ENCODE measurements at places on chromosomes 12 and 14.
A peak's percentile ranks its signal among the peaks of the same experiment; 100 is the strongest.

- DNase-seq: peak; percentile 41
These were observed 625 bp upstream of the ARHGAP5 start for GRCh38 chr14:32076278-32077080.

DNA sequence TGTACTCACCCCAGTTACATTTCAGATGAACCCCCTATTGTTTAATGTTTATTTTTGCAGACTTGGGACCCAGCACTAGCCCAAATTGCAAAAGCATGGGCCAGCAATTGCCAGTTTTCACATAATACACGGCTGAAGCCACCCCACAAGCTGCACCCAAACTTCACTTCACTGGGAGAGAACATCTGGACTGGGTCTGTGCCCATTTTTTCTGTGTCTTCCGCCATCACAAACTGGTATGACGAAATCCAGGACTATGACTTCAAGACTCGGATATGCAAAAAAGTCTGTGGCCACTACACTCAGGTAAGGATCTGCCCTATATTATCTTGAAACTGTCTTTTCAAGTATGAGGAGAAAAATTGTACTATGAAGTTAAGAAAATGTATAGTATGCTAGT is 1.2 kb downstream of the GLIPR1 start:
- no peak for DNase-seq

- no peak for DNase-seq
These were observed 58.1 kb upstream of the DHRS4 start for GRCh38 chr14:23895480-23895879.

DNA sequence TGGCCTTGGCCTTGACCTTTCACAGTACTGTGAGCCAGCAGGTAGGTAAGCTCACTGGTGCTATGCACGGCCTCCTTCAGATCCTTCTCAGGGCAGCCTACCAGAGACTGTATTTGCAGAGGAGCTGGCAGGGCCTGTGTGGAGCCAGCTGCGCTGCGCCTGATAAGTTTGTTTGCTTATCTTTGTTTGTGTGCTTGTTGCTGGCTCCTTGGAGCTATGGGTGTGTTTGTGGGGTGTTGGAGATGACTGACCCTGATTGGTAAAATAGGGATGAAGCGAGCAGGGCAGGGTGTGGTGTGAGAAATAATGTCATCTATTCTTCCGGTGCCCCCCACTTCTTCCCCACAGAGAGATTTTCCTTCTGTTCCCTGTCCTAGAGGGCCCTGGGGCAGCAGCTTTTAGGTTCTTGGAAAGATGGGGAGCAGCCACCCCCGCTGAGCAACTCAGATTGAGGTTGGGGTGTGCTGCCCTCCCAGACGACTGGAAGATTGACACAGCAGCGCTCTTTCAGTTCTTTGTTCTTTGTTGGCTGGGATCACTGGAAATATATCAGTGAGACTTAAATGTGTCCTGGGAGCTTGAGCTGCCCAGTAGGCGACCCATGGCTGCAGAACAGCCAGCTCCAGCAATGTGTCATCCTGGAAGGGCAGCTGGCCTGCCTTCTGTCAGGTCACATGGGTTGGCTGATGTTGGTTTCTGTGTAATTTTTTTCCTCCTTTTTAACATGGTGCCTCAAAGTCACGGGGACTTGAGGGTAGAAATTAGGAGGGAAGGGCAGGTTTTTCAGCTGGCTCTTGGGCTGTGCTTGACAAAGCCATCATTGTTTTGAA is 19.6 kb downstream of the MLXIP start:
- DNase-seq: no peak

- DNase-seq: no peak
These were observed 49.7 kb downstream of the DAAM1 start for GRCh38 chr14:59238216-59238615.

GRCh38 chr14:36512585-36513003 is 7.4 kb downstream of the NKX2-1 start:
- no peak for DNase-seq

GRCh38 chr14:100806386-100806785 is 19.5 kb upstream of the MEG3 start:
- no peak for DNase-seq

- no peak for DNase-seq
These were observed 229.6 kb upstream of the DIO3 start for GRCh38 chr14:101331661-101332169.

GRCh38 chr14:24700511-24700910 is 66.5 kb upstream of the GZMB start:
- DNase-seq: no peak

DNA sequence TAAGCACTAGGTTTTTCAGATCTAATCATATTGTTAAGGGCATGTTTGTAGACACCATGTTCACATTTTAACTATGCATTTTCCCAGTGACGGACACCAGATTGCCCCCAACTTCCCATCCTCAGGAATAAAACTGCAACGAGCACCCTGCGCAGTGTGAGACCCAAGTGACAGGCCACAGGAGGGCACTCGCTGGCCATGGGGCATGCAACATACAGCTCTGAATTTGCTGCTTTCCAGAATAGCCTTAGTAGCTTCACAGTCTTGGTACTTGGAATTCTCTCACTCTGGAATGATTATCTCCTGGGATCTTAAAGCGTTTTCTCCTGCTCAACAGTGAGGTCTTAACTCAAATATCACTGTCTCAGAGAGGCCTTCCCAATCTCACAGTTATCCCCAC is 972 bp upstream of the DDX47 start:
- no peak for DNase-seq

GRCh38 chr12:56462565-56462964 is 5.8 kb upstream of the SPRYD4 start:
- DNase-seq: no peak

DNA sequence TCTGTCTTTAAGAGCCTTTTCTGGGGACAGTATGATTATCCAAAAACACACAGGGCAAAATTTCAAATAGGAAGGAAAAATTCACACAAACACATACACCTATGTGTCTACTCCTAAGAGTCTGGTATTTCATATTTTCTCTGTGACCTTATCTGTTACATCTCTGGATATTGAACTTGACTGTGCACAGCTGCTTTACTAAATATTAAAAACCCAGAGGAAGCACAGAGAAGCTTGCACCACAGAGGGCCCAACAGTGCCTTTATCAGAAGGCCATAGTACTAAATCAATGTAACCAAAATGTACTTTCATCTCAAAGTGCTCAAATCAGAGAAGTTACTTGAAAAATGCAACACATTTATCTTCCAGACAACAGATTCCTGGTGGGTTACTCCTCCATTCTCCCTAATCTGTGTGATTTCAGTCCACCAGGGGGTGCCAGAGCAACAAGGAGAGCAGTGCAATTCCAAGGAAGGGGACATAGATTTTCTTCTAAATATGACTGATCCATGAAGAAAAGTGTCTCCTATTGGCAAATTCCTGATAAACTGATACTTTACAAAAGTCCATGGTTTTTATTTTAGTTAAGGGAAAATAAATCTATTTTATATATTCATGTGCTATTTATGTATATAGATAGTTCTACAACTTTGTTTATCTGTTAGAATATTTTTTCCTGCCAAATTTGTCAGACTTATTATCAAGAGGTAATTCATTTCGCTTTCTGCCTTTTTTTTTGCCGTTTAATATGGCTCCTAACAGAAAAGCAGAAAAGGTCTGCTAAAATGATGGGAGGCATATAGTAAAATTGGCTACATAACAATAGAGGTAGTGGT is 617.6 kb downstream of the LRFN5 start:
- no peak for DNase-seq

GRCh38 chr14:74257941-74258763 is 18.9 kb downstream of the VSX2 start:
- DNase-seq: no peak

DNA sequence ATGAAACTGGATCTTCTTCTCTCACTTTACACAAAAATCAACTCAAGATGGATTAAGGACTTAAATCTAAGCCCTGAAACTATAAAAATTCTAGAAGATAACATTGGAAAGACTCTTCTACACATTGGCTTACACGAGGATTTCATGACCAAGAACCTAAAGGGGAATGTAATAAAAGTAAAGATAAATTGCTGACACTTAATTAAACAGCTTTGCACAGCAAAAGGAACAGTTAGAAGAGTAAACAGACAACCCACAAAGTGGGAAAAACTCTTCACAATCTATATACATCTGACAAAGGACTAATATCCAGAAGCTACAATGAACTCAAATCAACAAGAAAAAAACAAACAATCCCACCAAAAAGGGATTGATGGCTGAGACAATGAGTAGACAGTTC is 74.4 kb downstream of the BLTP3B start:
- no peak for DNase-seq

GRCh38 chr14:68899033-68899603 is 80.0 kb downstream of the ACTN1 start:
- no peak for DNase-seq

DNA sequence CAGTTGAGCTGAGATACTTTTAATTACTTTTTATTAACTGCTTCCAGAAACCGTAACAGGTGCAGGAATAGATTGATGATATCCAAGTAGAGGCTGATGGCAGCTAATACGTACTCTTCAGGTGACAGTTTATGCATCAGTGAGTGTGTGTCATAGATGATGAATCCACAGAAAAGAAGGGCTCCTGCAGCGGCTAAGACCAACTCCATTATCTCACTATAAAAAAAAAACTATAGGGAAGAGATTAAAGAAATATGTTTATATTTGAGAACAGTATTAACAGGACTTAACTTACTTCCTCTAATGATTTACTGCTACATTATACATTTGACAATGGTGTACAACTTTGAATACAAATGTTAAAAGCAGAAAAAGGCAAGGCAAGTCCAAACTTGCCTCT is 7.4 kb upstream of the LLPH start:
- DNase-seq: no peak

- no peak for DNase-seq
These were observed 10.8 kb downstream of the ARHGAP5 start for GRCh38 chr14:32087907-32088306.
